ENCODE measurements at places on chromosomes 5 and 9.

- no peak for DNase-seq
Observed at GRCh38 chr5:134637116-134637721, 4.6 kb upstream of the SAR1B start.

DNA sequence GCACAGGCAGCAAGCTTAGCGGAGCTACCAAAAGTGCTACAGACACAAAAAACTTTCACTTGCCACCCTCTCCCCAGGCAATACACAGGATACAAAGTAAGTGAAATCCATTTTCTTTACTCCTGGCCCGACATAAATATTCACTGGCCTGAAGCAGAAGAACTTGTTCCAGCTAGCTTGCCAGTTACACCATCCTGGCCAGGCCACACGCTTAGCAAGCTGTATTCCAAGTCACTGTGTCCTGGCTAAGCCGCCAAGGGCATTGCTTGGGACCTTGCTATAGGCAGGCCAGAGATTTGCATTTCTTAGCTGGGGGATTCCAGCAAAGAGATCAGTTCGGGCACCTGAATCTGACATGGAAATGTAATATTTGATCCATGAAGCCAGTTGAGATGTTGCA is 71.0 kb upstream of the SLC1A3 start:
- DNase-seq: no peak

- DNase-seq: no peak
Observed at GRCh38 chr5:180604271-180604670, 13.0 kb upstream of the SCGB3A1 start.

- no peak for DNase-seq
Observed at GRCh38 chr5:116953251-116953930, 378.8 kb upstream of the SEMA6A start.

- no peak for DNase-seq
Observed at GRCh38 chr5:94969174-94969573, 315.7 kb downstream of the MCTP1 start.

GRCh38 chr9:119443179-119443578 is 73.9 kb upstream of the BRINP1 start:
- no peak for DNase-seq

DNA sequence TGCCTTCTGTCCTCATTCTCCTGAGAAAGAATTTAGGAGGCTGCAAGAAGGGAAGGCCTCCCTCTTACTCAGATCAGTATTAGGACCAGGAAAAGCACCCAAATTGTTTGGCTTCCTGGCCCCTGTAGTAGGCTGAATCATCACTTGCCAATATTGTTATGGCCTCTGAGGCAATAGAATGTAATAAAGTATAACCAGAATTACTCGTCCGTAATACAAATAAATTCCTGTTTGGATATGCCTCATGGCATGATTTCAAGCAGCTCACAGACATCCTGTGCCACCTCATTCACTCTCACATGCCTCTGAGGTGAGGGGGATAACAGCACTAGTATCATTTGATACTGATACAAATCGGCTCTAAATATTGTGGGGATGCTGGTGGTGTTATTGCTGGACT is 427.3 kb downstream of the ISL1 start:
- no peak for DNase-seq

- DNase-seq: no peak
Observed at GRCh38 chr5:73266176-73266738, 93.3 kb downstream of the TMEM174 start.

GRCh38 chr5:143114481-143114880 is 289.0 kb downstream of the NR3C1 start:
- DNase-seq: no peak

- peak; percentile 50 for DNase-seq
Observed at GRCh38 chr5:80569961-80570786, at the start of gene ANKRD34B. TSS of gene ANKRD34B (minus strand) at chr5:80570280. CDS start at chr5:80560019, 10,261 bp downstream.

DNA sequence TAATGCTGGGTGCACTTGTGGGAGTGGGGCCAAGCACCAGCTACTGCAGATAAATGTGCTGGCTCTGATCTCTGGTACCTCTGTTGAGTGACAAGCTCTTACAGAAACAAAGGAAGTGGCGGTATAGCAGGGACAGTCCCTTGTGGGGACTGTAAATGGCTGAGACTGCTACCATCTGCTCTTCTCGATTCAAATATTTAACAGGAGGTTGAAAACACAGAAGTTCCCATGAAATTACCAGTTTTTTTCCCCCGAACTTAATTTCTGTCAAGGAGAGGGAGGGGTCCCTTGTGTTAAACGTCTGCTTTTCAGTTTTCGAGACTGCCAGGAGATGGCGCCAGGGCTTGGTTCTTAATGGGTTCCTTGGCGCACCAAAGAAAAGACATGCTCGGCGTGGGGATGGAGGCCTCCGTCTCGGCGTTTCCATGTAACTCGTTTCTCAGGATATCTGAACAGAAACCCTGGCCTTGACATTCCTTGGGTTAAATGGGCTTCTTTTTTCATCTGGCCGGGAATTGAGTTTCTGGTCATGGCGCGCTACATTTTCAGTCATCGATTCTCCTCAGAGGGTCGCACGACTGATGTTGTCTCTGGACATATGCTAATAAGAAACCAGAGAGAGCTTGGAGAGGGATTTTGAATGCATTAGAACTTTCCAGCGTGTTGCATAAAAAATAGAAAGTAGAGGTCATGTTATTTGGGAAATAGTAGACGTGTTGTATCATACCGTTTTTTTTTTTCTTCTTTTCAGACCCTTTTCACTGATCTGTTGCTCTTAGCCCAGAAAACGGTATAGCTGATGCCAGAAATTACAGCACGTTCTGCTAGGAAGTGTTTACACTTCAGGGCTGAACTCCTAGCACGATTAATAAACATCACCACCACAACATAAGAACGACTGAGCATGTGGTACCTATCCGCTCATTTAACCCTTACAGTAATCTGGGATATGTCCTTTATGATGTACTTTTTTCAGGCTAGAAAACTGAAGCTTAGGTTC is 64.0 kb downstream of the CARTPT start:
- peak; percentile 91 for DNase-seq

DNA sequence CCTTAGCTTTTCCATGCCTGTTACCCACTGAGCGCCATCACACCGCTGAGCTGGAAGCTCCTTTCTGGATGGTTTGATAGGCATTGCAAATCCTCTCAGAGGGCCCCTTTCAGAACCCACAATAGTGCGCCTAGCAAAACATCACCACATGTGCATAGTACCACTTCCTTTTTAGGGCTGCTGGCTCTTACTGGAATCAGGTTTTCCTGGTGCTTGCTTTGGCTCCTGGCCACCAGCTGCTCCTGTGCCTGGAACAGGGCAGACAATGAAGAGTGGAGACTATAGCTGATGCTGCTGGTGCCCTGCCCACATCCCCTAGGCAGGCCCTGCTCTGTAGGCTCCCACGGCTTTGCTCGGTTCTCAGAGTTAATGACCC is 163.6 kb upstream of the SEMA6A start:
- DNase-seq: no peak

DNA sequence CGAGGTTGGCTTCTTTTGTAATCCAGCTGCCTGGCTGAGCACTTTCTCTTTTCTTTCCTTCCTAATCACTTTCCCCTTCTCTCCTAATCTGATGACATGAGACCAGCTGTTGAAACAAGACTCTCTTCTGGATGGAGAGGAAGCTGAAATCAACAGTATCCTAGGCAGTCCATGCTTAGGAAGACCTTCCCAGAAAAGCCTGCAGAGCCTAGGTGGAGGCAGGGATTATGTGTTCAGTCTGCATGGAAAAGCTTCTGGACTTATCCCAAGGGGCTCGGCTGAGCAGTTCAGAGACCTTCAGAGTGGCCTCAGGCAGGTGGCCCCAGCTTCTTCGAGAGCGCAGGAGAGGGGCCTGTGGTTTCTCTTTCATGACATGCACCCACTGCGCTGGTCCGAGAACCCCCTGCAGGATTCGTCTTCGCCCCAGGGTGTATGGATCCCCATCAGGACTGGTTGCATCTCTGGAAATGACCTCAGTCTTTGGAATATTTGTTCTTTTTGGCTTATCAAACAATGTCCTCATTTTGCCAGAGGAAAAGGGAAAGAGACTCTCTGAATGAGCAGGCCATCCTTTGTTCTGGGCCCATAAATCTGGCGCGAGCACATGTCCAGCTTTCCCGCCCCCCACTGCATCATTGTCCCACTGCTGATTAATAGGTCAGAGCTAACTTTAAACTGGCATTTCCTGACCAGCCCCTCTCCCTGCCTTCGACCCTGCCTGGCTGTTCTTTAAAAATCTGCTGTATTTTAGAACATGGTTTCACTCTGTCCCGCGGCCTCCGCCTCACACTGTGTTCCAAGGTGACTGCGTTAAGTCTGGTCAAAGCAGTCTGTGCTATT is 177.9 kb upstream of the KLF4 start:
- peak; percentile 14 for DNase-seq

- no peak for DNase-seq
Observed at GRCh38 chr5:24732184-24732583, 87.4 kb upstream of the CDH10 start.

GRCh38 chr5:73446631-73447529 is 1.7 kb downstream of the FOXD1 start:
- DNase-seq: peak; percentile 19

DNA sequence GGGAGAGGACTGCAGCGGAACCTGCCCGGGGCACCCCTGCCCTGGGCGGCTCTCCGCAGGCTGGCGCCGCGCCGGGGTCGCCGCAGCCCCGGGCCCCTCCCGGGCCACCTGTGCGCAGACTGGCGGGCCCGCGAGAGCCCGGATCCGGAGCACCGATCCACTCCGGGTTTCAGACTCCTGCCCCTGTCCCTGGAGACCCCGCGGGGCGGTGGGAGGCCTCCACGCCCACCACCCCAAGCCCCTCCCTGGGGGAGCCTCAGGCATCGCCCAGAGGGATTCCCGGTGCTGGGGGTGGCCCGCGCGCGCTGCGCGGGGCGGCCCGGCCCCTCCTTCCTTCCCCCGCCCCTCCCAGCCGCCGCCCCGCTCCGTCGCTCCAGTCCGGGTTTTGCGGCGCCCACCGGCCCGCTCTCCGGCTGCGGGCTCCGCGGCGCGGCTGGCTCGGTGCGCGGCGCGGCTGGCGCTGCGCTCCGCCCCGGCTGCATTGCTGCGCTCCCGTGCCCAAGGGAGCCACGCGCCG is at the start of gene UNC5A:
Gene UNC5A (plus strand): TSS at position 479 of the 517 bp plus-strand sequence. CDS start 192 bp downstream, outside the sequence.
- DNase-seq: peak; percentile 86

- DNase-seq: no peak
Observed at GRCh38 chr9:113579283-113580040, 115.9 kb downstream of the RGS3 start.

- no peak for DNase-seq
Observed at GRCh38 chr9:20442461-20443319, 179.6 kb downstream of the MLLT3 start.

DNA sequence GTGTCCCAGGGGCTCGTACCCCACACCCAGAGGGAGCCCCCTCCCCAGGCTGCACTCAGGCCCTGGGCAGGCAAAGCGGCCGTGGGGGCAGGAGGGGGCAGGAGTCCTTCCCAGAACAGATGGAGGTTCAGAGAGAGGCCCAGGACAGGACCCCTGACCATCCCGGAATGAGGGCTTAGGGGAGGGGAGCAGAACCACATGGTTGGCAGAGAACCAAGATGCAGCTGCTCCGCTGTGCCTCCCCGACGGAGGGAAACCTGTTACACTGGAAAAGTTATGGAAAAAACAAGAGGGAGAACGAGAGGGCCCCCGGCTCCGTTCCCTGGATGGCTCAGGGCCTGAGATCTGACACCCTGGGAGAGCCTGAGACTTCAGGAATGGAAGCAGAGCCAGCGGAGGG is 22.7 kb downstream of the SLC12A7 start:
- no peak for DNase-seq

DNA sequence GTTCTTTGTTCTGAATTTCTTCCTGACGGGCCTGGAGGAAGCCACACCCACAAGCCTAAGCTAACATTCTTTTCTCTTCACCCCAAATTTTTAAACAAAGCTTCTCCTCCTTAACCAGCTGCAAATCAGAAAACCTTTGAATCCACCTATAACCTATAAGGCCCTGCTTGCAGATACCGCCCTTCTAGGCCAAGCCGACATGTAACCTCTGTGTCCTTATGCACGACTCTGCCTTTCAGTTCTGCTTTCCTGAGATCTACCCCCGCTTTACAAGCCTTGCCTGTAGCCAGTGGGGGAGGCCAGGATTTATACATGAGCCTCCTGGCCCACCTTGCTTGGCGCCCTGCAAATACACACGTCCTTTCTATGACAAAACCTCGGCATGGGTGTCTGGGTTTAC is 19.3 kb downstream of the BRD9 start:
- DNase-seq: no peak

DNA sequence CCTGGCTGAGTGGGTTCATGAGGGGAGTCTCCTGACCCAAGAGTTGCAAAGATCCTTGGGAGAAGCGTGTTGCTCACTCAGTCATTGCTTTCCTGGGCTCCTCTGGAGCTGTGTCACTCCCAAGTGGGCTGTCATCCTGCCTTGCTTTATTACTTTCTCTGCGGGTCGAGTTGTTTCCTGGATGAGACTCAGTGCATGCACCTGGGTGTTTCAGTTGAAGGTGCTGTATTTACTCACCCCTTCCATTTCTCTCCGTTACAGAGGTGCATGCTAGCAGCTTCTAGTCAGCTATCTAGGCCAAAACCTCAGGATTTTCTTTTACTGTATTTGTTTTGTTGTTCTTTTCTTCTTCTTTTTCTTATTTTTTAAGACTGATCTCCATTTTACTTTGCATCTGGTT is 785.5 kb upstream of the EDIL3 start:
- DNase-seq: no peak

DNA sequence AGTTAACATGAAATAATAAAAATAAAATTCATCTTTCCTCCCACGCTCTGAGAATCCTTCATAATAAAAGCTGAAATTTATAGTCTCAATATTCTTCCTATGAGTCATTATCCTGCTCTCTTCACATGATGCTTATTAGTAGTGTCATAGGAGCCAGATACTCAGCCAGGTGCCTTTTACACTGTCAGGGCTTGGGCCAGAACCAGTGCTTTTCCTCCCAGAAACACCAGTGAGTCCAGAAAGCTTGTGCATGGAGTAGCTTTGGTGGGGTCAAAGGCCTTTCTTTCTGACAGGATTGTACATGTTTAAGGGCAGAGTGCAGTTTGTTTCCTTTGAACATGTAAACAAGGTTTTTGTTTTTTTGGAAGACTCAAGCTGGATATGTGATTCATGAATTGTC is 6.8 kb downstream of the LSM11 start:
- no peak for DNase-seq

GRCh38 chr9:7028591-7028990 is 270.8 kb downstream of the KDM4C start:
- no peak for DNase-seq

DNA sequence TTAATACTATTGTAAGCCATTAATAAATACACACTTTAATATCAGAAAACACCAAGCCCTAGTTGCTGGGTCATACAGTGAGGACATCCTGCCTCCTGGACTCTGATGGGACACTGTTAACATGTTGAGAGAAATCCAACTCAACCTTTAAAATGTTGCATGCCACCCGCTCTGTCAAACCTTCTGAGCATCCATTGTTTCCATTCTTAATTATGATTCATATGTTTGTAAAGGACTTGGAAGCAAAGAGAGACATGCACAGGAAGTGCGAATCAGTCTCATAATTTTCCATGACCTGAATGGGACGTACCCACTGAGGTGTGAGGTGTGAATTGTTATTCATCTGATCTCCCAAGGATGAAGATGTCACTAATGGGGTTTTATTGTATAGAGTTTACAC is 186.4 kb downstream of the CAAP1 start:
- no peak for DNase-seq

Data from WERI-Rb-1 (cell line).